ENCODE measurements at places on chromosomes 1 and 21.

DNA sequence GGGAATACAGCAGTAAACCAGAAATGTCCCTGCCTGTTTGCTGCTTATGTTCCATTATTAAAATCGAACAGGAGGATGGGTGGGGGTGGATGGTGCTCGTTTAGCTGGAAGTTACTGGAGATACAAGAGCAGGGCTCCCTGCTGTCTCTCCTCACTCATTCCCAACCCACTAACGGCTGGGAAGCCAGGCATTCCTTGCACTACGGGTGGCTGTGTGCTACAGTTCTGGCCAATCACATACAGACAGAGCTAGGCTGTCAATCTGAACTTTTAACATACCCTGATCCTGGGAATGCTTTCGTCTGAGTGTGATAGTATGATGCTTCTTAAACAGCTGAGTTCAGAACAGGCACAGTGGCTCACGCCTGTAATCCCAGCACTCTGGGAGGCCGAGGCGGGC, 7.0 kb downstream of the SIPA1L2 start:
- DNase-seq, result no peak

DNA sequence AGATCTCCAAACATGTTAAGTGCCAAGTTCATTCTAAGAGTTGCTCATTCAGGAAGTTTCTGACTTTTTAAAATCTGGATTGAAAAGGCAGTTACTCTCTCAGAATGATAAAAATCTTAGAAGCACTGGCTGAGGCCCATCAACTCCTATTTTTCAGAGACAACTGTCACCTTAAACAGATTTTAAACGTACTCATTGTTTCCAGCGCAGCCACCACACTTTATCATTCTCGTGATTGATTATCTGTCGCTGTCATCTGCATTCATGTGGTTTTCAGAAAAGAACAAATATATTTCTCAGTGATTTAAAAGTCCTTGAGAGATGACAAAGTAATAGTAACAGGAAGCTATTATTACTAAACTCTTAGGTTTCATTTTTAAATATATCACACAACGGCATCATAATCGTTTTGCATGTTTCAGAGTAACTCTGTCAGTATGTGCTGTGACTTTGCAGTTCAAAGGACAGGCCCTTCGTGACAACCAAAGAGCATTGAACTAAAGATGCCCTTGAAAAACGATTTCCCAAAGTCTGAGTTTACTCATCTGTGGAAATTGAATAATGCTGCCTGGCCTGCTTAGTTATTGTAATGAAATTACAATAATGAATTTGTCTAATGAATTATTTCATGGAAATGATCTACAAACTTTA, 14.9 kb upstream of the KCNK1 start:
- peak; percentile 23 for DNase-seq

DNA sequence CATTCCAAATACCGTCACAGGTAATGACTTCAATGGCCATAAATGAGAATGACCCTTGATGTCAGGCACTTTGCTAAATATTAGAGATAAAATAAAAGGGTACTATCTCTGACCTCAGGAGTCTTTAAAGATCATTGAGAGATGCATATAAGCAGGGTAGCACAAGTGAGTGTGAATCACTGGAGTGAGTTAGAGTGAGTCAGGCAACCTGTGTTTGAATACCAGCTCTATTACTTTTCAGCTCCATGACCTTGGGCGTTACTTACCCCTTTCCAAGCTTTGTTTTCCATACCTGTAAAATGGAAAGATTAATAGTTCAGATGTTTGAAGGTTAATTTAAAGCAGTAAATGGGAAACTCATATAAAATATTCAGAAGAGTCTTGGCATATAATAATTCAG, 1058.0 kb upstream of the ADGRL4 start:
- no peak for DNase-seq

GRCh38 chr1:76317299-76317900, 242.9 kb downstream of the ST6GALNAC3 start:
- DNase-seq, result no peak

- DNase-seq, result no peak
Observed at GRCh38 chr1:159152031-159152430, 19.4 kb upstream of the CADM3 start.

DNA sequence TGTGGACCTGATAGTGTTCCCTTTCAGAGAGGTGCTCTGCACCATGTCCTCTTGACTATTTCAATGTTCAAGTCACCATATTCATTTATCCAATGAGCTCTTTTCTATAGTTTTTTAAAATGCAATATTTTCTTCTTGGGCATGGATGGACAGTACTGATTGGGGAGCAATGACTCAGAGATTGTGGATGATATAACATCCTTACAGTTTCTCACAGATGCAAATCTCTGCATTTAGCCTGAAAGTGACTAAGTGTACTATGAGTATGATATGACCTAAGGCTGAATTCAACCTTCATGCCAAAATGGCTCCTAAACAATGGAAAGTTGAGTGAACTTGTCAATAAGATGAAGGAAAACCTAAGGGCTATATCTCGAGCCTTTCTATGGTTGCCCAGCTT, 36.5 kb downstream of the C4BPA start:
- no peak for DNase-seq

- no peak for DNase-seq
Observed at GRCh38 chr1:98005326-98006010, 84.6 kb upstream of the DPYD start.

DNA sequence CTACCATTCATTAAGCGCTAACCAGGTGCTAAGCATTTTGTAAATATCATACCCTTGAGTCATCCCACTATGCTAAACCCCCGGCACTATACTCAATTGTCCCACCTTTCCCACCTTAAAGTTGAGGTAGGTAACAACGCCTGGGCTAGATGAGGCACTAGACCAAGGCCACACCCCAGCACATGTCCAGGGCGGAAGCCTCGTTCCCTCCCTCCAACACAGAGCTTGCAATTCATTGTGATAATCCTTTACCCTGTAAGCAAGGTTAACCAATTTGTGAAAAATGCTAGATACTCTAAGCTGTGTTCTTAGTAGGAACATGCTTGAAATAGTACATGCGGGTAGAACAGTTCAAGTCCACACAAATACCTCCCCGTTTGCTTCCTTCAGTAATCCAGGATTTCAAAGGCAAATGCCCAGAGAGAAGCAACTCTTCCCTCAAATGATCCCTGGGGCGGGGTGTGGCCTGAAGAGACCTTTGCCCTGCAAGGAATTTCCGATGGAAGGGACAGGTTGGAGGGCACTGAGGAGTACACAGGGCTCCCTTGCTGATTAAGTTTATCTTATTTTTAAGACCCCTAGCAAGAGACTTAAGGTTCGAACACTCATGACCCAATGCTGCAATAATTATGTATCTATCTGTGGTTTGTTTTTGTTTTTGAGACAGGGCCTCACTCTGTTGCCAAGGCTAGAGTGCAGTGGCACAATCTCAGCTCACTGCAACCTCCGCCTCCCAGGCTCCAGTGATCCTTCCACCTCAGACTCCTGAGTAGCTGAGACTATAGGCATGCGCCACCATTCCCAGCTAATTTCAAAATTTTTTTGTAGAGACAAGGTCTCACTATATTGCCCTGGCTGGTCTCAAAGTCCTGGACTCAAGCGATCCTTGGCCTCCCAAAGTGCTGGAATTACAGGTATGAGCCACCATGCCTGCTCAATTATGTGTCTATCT, 2.6 kb downstream of the RSPH1 start:
- no peak for DNase-seq

DNA sequence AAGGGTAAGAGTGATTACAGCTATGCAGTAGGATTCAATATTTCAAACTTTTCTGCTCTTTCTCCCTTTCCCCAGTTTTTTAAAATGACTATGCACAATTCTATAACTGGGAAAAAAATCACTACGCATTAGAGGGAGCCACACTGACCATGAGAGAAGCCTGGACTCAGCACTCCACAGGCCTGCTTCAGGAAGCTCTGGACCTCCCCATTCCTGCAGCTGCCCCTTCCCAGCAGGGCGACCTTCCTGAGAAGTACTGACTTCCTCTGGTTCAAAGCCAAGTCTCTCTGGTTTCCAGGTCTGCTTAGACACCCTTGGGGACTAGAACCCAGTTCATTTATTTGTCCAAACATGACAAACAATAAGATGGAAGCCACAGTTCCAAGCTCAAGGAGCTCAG, 42.0 kb upstream of the CLSTN1 start:
- no peak for DNase-seq

DNA sequence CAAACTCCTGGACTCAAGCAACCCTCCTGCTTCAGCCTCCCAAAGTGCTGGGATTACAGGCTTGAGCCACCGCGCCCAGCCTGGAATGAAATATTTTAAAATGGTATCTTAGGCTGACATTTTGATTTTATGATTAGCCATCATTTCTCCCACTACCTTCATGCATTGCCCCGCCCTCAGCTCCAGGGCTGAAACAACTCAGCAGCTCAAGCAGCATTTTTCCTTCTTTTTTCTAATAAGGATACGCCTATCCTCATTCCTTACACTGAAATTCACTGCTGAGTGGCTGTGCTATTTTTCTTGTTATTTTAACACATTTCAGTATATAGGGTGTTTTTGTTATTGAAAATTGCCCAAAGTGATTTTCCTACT, 56.8 kb upstream of the HTR1D start:
- no peak for DNase-seq

DNA sequence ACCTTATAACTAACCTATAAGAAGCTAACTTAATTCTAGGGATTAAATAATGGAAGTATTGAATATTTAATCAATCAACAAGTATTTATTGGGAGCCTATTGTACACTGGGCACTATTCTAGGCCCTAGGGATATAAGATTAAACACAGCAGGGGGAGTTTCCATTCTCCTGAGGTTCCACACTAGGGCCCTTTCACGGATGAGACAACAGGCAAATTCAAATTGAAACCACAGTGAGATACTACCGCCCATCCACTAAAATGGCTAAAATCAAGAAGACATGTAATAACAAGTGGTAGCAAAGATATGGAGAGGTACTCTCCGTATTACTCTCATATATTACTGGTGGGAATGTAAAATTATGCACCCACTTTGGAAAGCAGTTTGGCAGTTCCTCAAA, 674.4 kb downstream of the KIF26B start:
- DNase-seq, result no peak

- no peak for DNase-seq
Observed at GRCh38 chr1:91736146-91736714, 149.7 kb downstream of the TGFBR3 start.

- DNase-seq, result no peak
Observed at GRCh38 chr1:37482004-37482785, 7.8 kb downstream of the ZC3H12A start.

DNA sequence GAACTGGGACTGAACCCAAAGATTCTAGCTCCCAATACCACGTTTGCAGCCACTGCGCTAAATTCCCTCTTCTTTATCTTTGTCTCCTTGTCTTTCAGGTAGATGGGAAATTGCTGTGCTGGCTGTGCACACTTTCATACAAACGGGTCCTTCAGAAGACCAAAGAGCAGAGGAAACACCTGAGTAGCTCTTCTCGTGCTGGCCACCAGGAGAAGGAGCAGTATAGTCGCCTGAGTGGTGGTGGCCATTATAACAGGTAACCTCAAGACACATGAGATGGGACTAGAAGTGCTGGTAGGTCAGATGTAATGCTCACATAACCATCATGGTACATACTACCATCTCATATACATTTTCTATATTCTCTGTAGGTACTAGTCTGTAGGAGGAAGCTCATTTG, 18.8 kb downstream of the FAM76A start:
- DNase-seq, result no peak

DNA sequence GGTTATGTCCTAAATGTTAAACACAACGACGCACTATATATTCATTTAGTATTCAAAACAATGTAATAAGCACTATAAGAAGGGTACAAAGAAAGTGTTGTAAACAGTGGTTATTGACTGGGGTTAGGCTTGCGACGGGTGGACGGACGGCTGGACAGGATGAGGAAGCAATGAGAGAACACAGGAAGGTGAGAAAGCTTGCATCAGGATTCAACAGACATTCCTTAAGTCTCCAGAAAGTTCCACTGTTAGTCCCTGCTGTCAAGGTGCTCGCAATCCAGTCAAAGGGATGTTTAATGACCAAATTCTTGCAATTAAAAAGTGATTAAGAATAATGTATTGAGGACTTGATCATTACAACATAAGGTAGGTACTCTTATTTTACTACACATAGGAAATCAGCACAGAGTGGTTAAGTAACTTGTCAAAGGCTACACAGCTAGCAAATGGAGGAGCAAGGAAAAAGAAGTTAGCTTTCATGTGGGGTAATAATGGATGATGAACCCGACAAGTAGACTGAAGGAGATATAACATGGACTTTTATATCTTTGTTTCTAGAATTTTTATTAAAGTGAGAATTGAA, 994 bp upstream of the ACBD6 start:
- no peak for DNase-seq

DNA sequence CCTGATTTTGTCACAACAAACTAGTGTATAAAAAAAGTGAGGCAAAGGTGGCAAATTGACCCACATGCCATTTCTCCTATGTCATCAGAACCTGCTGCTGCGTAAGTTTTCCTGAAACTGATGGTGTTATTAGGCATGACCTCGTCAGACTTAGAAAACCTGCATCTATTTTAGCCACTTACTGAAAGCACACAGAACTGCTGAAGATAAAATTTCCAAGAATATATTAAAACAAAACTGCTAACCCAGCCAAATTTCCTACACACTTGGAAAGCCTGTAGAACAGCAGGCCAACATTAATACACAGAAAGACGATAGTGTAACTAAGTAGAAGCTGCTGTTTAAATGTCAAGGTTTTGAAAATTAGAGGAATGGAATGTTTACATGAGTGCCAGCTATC, 674.5 kb upstream of the CXADR start:
- no peak for DNase-seq

GRCh38 chr1:100597784-100598183, 59.8 kb downstream of the GPR88 start:
- DNase-seq, result no peak

- DNase-seq, result no peak
Observed at GRCh38 chr1:45913731-45914501, 110.5 kb downstream of the MAST2 start.

GRCh38 chr1:156862997-156863599, 2.4 kb downstream of the NTRK1 start:
- peak; percentile 44 for DNase-seq

DNA sequence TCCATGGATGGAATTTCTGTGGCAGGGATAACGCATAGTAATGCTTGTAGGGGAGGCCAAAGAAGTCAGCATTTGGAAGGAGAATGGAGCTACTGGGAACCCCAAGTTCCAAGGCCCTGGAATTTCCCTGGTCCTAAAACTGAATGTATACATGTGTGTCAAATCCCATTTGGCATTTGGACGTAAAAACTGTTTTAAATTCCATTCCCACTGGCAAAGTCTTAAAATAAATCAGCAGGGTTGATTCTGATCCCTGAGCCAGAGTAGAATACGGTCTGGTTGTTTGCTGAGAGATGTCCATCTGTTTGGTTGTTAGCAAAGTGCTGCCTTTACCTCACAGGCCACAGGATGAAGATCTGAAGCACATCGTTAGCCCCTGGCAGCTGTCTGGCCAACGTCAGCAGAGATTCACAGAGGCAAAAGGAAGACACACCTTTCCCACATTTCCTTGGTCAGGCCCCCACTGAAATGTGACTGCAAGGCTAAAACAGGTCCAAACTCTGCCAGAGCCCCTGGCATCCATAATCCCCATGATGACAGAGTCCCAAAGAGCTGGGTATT, 62.2 kb downstream of the GORAB start:
- DNase-seq, result no peak

DNA sequence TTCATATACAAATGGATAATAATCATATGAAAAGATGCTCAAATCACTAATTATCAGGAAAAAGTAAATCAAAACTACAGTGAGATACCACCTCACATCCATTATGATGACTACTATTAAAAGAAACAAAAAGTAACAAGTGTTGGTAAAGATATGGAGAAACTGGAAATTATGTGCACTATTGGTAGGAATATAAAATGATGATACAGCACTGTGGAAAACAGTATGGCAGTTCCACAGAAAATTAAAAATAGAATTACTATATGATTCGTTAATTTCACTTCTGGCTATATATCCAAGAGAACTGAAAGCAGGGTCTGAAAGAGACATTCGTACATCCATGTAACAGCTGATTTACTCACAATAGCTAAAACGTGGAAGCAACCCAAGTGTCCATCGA, 21.1 kb upstream of the ATP1A1 start:
- no peak for DNase-seq

Measured in activated T-cell treated with anti-CD3 and anti-CD28 coated beads for 48 hours (primary cell).